ENCODE measurements at places on chromosomes 1 and 21. TPM values are rescaled to one million over a fixed set of nuclear protein-coding genes. Genes with fewer than 3 reads are reported as not detected.

PEAR1 gene
- 6.9 TPM for total RNA-seq

HEYL gene
- total RNA-seq, result 4.9 TPM

DNA sequence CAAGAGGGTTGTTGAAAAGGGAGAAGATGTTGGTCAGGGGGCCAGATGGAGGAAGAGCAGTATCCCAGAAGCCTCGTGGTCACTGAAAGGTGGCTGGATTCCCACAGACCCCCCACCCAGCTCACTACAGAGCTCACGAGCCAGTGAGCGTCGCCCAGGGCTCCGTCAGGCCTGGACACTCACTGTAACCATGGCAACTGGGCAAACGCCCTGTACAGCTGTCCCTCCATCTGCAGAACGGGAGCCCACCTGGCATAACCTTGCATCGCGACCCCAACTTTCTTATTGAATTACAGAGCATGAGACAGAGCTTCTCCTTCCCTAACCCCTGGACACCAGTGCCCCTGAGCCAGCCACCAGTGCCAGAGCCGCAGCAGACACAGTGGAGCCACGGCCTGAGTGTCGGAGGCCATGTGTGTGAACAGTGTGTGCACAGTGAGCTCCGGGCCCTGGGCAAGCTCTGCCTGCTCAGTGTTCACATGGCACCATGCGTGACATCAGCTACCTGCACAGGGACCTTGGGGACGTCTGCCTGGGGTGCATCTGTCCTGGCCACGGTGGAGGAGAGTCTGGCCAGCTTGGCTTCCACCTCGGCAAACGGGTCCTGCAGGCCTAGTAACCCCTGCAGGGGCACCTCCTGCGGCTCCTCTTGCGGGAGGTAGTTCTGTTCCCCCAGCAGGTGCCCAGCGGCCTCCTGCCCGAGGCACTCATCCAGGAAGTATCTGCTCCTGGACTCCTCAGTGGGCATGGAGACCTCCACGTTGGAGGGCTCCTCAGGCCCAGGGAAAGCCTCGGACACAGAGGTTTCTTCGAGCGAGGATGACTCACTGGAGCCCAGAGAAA, 25.9 kb upstream of the DDOST start:
- no peaks in the 10 kb centered on the region for H3K36me3 ChIP-seq
- H3K4me1 ChIP-seq, result no peaks in the 10 kb centered on the region
- H3K27ac ChIP-seq, result peak overlapping the region; percentile 67

DNA sequence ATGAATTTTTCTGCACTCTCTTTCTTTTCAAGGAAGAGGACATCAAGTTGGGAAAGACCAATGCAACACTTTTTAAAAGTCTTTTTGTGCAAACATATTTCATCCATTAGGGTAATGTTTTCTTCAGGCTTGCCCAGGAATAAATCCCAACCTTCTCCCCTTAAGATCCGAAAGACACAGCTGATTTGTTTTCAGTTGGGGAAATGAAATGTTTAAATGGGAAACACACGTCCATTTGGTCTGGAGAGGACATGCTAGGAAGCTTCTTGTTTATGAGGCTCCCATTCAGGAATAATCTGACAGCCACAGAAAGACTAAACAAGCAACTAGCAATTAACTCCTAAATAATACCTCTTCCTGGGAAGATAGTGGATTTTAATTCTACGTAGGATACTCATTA, 91.9 kb downstream of the PRRX1 start:
- H3K4me1 ChIP-seq, result no peaks in the 10 kb centered on the region
- no peak overlapping the region for H3K27ac ChIP-seq
- DNase-seq, result no peak
- no peaks in the 10 kb centered on the region for H3K36me3 ChIP-seq
- no peak overlapping the region for H3K4me3 ChIP-seq
- H3K27me3 ChIP-seq, result no peaks in the 10 kb centered on the region

DNA sequence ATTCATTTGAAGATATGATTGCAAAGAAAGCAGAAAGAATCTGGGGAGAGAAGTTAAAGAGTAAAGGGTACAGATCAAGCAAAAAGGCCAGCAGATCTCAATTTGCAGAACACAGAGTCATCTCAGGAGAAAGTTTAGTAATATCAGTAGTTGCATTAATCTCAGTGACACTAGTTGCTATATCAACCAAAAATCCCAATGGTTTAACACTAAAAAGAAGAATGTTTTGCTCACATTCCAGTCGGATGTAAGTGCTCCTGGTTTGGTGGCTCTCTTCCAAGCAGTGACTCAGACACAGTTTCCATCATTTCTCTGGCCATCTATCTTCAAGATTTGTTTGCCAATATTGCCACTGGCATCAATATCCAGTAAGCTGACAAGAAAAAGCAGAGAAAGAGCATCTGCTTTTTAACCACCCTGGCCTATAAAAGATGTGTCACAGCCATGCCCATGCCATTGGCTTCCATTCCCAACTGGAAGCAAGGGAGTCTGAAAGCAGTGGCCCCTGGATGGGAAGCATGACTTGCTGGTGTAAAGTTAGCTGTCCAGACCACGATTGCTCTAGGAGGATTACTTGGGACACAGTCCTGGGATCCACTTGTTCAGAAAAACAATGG, 45.5 kb upstream of the AIM2 start:
- H3K4me1 ChIP-seq, result no peaks in the 10 kb centered on the region
- no peaks in the 10 kb centered on the region for H3K27me3 ChIP-seq

DNA sequence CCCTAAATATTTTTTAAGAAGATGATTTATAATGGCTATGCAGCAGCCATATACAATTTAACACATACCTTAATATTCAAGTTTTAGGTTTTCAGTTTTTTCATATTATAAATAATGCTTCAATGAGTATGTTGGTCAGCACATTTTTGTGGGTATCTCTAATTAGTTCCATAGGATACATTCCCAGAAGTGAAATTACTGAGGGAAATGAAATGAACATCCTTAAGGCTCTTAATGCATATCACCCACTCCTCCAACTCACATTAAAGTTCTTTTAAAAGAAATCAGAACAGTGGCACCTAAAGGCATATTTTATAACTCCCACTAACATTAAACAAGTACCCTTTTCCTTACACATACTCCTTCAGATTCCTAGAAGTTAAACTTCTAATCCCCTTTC, 56.1 kb downstream of the EYA3 start:
- H3K36me3 ChIP-seq, result no peaks in the 10 kb centered on the region
- no peak overlapping the region for H3K4me3 ChIP-seq
- no peaks in the 10 kb centered on the region for H3K27me3 ChIP-seq
- no peaks in the 10 kb centered on the region for H3K4me1 ChIP-seq
- no peak for DNase-seq

DNA sequence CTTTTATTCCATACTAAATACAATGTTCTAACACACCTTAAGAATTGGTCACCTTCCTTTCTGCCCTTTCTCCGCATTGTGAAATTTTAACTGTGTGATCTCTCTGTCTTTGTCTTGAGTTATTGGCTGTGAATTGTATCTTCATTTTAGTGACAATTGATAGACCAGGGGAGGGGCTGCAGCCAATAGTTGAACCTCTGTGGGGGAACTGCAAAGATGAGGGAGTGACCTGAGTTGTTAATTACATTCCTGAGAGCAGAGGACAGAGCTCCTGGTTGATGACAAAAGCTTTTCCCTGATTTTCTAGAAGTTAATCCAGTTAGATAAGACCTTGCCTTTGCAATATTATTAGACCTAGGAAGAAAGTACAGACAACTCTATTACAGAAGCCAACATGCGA, 1535.7 kb downstream of the BRINP3 start:
- no peaks in the 10 kb centered on the region for H3K36me3 ChIP-seq
- no peaks in the 10 kb centered on the region for H3K27me3 ChIP-seq
- no peaks in the 10 kb centered on the region for H3K4me1 ChIP-seq
- no peak overlapping the region for H3K27ac ChIP-seq
- DNase-seq, result no peak
- H3K4me3 ChIP-seq, result no peak overlapping the region
